ENCODE measurements at places on chromosomes 7 and 10.

DNA sequence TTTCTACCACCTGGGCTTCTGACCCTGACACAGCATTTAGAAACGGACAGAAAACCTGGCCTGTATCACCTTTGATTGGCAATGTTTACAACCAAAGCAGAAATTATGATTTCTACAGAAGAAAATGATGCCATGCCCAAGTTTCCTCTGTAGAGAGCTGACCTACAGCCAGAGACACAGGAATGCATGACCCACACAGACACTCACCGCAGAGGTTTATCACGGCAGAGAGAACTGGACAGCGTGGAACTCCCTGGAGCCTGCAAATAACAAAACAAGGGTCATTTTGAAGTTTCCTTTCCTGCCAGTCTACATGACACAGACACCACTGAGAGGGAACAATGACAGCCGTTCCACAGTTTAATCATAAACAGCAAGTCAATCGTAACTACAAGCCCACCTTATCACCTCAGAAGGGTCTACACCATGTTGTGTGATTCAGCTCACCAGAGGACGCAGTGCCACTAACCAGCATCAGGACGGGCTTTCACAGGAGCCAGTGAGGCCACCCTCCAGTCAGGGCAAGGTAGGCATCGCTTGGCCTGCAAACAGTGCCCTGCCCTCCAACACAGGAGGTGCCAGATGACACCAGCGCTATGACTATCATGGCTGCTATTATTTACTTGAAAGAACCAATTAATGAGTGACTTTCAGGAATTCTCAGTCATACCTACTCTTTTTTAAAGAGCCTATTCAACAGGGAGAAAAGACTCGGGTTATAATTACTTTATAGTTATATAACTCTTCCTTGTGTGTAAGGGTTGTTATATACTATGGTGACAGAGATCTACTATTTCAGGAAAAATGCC is 139.9 kb downstream of the TNS3 start:
- no peak for DNase-seq

DNA sequence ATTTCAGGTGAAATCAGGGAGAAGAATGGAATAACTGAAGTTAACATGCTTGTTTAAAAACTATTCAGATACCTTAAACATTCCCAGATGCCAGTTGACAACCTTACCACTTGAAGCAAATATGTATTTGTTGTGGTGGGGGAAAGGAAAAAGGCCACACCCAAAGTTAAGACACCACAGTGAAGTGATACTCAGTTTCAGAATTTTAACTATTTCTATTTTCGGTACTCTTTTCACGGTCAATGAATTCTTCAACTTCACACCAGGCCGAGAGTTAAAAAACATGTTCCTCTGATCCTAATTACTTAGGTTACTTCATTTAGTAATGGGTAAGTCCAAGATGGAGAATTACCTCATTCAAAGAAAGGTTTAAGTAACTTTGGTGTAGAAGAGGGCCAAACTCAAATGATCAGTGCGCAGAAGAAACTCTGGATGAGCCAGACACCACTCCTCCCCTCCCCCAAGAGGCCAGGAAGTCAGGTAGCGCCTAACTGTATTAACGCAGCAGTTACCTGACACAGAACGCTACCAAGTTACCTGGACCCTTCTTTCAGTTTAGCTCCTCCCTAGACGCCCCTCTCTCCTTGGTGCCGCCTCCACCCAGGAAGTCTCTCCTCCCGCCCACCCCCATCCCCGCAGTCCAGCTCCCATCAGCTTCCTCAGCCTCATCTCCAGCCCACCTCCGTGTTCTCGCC is 700 bp downstream of the MTPN start:
- no peak for DNase-seq

DNA sequence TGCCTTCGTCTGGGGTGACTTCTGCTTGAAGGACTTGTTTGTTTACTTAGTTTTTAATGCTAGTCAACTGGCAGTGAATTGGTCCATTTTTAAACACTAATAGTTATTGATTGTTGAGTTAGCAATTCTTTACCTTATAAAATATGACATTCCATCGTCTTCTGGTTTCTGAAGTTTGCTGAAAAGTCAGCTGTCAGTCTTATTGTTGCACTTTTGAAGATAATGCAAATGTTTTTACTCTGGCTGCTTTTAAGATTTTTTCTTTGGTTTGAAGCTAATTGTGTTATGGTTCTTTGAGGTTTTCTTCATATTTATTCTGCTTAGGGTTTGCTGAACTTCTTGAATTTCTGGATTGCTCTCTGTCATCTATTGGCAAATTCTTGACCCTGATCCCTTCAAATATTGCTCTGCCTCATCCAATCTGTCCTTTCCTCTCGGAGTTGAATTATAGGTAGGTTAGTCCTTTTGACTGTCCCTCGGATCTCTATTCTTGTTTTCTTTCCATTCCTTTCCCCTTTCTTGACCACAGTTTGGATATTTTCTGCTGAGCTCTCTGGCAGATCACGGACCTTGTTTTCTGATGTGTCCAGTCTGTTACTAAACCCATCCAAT is 24.2 kb downstream of the MGMT start:
- no peak for DNase-seq

- no peak for DNase-seq
These were observed 166.5 kb downstream of the COL28A1 start for GRCh38 chr7:7369134-7369533.

- DNase-seq: no peak
These were observed 253.2 kb upstream of the FZD8 start for GRCh38 chr10:35895331-35895730.

GRCh38 chr7:24812305-24812945 is 55.2 kb upstream of the GSDME start:
- DNase-seq: no peak

DNA sequence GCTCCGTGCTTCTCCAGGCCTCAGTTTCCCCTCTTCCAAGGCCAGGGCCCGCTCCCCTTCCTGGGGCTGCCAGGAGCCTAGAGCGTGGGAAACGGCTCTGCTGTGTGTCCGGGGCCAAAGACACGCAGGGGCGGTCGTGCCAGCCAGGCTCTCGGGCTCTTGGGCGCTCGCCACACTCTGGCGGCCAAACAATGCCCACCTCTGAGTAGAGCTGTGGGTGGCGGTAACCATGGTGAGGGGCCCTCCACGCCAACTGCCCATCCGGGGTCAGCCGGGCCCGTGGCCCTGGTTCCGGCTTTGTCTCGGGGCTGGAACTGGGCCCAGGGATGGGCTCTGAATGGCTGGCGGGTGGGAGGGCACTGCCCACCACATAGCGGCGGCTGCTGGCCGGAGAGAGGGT is 16.0 kb downstream of the GRIFIN start:
- DNase-seq: no peak

DNA sequence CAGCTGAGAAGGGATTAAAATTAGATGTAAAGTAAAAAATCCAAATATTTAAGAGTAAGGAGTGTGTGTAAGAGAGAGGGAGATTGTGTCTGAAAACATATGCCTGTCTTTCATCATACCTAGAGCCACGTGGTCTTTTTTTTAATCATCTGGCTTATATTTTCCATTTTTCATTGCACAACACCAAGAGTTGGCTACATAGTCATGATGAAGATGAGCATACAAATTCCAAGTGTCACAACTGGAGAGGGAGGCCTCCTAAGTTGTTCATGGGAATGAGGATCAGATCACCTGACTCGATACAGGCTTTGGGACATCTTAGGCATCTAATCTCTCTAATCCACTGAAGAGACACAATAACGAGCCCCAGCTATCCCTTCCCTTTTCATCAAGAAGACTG is 47.2 kb upstream of the CCDC3 start:
- no peak for DNase-seq

Data from central memory CD8-positive, alpha-beta T cell (primary cell).